ENCODE measurements at places on chromosomes 4 and X.

- no peak for DNase-seq
These were observed 50.5 kb upstream of the NDST3 start for GRCh38 chr4:117983541-117984365.

- DNase-seq, result no peak
These were observed 15.8 kb upstream of the SLC25A4 start for GRCh38 chr4:185127021-185127925.

DNA sequence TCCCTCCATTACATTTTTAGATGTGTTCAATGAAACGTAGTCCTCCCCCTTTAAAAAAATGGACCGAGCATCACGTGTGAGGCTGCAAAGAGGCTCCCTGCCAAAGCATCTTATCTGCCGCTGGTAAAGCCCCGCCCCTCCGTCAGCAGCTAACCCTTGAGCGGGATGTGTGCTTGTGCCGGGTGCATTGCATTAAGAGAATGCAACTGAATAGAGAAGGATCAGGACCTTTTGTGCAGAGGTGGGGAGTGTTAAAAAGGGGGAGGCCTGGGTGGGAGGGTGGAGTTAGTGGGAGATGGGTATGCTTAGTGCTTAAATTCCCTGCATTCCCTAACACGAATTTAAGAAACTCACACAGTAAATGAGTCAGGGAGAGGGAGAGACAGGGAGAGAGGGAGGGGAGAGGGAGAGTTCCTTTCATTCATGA lies 66.0 kb downstream of the TBL1X start:
- DNase-seq, result peak; percentile 69

- DNase-seq, result no peak
These were observed 364.0 kb upstream of the SPANXN4 start for GRCh38 chrX:142661696-142662095.

DNA sequence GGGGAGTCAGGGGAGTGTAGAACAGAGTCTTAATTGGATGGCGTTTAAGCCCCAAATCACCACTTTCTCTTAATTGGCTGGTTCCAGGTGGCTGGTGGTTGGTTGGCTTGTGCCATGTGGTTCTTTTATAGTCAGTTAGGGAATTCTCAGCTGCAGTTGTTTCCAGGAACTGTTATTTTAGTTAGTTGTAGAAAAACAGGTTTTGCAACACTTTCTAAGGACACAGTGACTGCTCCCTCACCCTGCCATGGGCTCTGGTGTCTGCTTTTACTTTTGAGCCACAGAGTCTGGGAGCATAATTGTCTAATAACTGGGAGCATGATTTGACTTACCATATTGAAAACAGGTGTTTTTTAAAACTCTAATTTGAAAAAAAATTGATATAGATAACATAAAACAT lies 75.8 kb upstream of the PCDH18 start:
- no peak for DNase-seq

- no peak for DNase-seq
These were observed 22.8 kb downstream of the TBC1D14 start for GRCh38 chr4:6932475-6932874.

DNA sequence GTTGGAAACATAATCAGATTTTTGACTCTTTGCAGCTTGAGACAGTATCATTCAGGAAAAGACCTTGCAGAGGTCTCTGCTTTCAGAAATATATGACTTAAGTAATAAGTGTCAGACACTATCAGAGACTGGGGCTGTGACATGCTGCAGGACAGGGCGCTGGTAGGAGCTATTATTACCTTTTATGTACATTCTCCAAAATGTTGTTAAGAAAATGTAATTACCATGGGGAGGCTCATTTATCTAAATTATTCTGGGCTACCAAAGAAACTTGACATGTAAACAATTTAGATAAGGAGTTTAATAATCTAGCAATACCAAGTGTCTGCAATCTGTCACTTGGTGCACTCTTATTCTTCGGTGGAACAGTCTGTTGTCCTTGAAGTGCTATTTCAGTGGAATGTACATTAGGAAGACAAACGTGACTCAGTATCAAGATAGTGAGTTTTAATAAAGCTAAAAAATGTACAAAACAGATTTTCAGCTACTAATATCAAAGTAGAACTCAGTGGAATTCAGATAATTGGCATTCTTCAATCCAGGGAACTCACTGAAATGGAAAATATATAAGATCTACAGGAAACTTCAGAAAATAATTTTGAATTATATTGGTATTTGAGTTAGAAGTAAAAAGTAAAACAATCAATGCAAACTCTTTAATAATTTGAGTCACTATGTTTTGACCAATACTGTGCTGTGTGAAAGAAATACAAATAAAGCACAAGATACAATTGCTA lies 214.5 kb downstream of the KCNIP4 start:
- DNase-seq, result no peak

GRCh38 chr4:3786196-3786869 lies 20.1 kb downstream of the ADRA2C start:
- peak; percentile 10 for DNase-seq

GRCh38 chr4:48755281-48755680 lies 24.8 kb downstream of the FRYL start:
- no peak for DNase-seq

GRCh38 chr4:105613306-105613705 lies 60.9 kb downstream of the ARHGEF38 start:
- no peak for DNase-seq

- no peak for DNase-seq
These were observed 268.6 kb upstream of the VCX start for GRCh38 chrX:7574325-7574724.

- DNase-seq, result no peak
These were observed 589.5 kb downstream of the BCOR start for GRCh38 chrX:39508300-39508692.

GRCh38 chrX:154799556-154800348 lies 5.5 kb downstream of the MPP1 start:
- no peak for DNase-seq

GRCh38 chr4:80058740-80059139 lies 14.3 kb downstream of the ANTXR2 start:
- DNase-seq, result no peak

GRCh38 chr4:41119867-41120295 lies 94.5 kb downstream of the APBB2 start:
- DNase-seq, result no peak

DNA sequence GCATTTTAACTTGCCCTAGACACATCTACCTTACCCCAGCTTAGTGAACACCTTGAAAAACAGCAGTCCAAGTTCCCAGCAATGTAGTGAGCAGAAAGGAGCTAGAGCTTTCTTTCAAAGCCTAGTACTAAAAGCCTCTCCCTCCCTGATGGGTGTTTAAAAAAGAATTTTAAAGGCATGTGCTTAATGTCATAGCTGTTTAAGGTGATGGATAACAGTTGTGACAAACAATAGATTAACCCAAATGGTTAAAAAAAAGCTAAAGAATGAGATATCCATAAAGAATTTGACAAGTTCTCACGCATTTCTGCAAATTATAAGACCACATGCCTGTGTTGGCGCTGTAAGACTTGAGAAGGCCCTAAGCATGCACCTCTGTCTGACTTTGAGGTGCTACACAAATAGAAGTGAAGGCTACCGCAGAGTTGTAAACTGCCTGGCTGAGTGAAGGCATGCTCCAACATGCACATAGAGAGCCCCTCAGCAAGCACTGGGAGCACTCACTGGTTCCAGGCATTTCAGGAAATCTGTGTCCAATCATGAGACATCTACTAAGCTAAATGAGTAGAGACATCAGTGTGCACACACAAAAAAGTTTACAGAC lies 94.0 kb downstream of the PHF8 start:
- peak; percentile 28 for DNase-seq

- no peak for DNase-seq
These were observed 32.8 kb downstream of the REPS2 start for GRCh38 chrX:16979226-16979625.

- DNase-seq, result no peak
These were observed 1.6 kb upstream of the PDGFRA start for GRCh38 chr4:54227256-54228055.

- DNase-seq, result peak; percentile 6
These were observed 9.3 kb downstream of the NOX1 start for GRCh38 chrX:100864657-100865391.

DNA sequence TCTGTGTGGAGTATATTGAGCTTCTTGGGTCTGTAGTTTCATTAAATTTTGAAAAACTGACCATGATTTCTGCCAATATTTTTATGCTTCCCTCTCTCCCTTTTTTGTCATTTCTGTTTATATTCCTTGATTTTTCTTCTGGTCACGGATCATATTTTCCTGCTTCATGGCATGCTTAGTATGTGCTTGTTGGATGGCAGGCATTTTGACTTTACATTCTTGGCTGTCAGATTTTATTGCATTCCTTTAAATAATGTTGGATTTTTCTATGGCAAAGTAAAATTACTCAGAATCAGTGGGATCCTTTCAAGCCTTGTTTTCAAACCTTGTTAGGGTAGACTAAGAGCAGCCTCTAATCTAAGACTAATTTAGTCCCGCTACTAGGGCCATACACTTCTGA lies 531.8 kb downstream of the IL15 start:
- DNase-seq, result no peak

DNA sequence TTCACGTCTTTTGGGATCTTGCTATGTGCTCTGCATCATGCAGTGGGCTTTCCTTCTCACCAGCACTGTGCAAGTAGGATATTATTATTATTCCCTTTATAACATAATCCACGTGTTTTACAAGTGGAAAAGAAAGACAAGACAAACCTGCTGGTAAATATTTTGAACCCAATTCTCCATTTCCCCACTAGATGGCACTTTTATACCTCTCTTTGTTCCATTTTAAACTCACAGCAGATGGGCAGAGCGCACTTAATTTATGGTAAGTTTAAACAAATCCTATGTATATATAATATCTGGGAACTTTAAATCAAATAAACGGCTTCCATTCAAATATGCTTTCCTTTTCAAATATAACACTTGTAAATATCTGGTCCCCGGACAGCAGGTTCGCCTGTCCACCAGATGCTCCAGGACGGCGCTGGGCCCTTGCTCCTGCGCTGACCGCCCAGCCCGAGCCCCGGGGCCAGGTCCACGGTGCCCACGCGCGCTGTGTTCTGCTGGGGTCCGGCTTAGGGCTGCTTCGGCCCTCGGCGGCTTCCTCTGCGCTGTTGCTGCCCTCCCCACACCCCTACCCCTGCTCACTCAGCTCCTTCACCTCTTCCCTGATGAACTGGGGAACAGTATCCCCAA lies 31.1 kb downstream of the F11 start:
- peak; percentile 10 for DNase-seq

GRCh38 chrX:4043951-4044350 lies 330.5 kb upstream of the PRKX start:
- no peak for DNase-seq
